HuH-7 (cell line): ENCODE measurements at places on chromosomes 11 and 22.

DNA sequence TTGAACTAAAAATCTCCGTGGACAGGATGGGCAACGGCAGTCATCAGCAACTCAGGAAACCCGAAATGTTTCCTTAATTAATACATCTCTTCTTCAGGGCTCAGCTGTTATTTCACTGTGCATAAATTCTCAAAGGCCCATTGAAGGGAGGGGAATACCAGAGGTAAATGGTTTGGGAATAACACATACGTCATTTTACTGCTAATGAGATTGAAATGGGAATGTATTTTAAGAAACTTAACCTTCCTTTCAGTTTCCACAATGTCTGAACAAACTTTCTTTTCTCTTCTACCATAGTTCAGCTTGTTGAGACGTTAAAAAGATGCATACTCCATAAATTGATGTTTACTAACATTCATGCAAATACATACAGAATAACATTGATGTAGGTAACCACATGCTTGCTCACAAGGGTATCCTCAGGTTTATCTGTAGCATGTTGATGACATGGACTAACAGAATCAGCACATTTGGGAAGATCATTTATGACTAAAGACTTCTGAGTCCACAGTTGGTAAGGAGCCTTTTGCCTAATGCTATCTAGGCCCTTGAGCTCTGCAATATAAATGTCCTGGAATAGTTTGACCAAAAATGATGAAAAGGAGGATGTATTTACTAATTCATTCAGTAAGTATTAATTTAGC lies 7.7 kb upstream of the PRRG4 start:
- DNase-seq = no peak

DNA sequence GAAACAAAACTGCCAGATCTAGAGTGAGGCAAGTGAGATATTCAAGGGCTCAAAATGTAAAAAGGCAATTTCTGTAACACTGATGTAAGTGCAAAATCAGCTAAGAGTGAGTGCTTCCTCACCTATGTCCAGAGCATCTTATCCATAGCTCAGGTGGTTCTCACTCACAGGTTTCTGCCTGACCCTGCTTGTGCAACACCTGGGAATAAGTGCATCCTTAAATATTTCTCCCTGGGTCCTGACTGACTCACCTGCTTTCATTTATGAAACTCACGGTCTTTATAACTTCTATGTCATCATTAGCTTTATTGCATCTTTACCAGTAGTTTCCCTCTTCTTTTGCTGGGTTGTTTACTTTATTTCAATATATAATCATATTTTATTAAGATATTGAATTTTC lies 260.6 kb downstream of the CNTN5 start:
- no peak for DNase-seq

GRCh38 chr11:206526-207207 lies 532 bp downstream of the BET1L start:
- DNase-seq = peak; percentile 36

- DNase-seq = no peak
Observed at GRCh38 chr11:70251659-70252321, 18.7 kb upstream of the PPFIA1 start.

DNA sequence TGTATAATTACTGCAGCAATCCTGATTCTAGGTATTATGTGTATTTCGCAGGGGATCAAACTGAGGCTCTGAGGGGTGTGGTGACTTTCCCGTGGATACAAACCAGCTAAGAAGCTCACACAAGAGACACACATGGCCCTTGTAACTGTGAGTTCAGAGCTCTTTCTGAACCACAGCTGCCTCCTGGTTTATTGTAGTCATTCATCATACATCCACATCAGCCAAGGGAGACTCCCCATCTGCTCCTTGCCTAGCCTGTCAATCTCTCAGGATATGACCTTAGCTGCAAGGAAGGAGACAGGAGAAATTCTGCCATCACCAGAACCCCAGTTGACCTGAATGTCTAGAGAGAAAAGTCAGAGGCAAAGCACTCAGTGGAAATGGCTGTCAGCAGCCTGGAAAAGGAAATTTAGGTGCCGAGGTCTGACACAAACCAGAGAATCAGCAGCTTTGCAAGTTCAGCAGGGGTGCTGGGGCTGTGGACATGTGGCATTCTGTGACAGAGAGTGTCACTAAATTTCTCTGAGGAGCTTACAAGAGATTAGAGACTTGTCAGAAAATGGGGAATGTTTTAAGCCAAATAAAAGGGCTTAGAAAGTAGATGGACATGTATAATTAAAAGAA lies 209.5 kb downstream of the AASDHPPT start:
- DNase-seq = no peak

DNA sequence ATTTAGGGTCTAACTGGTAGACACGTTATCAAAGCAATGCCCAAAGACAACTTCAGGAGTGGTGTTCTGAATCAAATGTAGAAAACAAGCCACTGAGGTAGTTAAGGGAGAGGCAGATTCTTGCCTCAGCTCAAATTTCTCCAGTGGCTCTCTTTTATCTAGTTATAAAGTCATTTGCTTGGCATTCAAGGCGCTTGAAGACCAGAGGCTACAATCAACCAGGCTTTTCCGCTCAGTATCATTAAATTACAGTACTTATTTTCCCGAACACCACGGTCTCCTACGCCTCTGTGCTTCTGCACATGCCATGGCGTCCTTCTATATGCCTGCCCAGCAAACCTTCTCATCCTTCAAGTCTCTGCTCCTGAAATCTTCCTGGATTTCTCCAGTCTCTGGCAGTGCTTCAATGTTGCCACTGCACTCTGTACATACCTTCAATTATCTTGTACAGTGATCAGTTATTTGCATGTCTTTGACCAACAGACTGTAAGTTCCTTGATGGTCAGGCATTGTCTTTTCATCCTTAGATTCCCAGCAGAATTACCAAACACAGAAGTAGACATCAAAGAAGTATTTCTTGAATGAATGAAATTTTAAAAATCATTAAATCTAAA lies 1.4 kb downstream of the POGLUT3 start:
- DNase-seq = no peak

GRCh38 chr11:43561832-43562231 lies 118.7 kb upstream of the HSD17B12 start:
- DNase-seq = no peak

DNA sequence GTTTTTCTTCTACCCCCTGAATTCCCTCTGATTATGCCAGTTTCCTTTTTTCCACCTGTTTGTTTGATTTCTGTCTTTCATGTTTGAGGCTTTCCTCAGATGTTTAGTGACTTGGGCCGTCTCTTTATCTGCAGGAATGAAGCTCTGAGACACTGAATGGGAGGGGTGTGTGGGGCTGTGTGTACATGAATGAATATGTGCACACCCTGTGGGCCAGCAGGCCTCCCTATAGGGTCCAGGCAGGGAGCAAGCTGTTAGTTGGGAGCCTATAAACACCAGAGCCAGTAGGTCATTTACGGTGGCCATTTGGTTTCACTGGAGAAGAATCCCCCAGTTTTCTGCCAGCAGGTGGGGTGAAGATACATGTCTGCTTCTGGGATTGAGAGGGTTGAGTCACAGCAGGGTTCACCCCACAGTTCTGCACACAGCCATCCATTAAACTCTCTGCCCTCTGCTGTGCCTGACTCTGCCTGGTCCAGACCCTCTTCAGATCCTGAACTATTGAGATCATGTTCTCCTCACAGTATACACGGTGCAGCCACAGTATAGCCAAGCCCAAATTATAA lies 34.8 kb downstream of the BARX2 start:
- no peak for DNase-seq

DNA sequence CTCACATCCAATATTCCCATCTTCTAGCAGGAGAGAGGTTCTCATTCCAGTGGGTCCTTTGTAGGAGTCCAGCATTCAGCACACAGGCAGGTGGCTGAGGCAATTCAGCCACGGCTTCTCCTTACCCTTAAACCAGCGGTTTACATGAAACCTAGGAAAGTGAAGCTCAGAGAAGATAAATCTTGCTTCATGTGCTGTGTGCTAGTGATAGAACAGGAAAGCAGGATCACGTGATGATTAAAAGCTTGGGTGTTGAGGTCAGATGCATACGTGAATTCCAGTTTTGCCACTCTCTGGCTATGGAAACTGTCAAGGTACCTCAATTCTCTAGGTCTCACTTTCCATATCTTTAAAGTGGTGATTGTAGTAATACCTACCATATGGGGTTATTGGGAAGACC lies 331.6 kb downstream of the INSC start:
- no peak for DNase-seq

GRCh38 chr22:19962246-19962908 lies 20.8 kb upstream of the TXNRD2 start:
- peak; percentile 65 for DNase-seq

- no peak for DNase-seq
Observed at GRCh38 chr11:130099356-130099755, 29.7 kb downstream of the APLP2 start.
